ENCODE measurements at places on chromosomes 7 and 10.
A peak's percentile ranks its signal among the peaks of the same experiment; 100 is the strongest.

GRCh38 chr10:3857318-3857717 lies 72.3 kb upstream of the KLF6 start:
- no peak for DNase-seq

DNA sequence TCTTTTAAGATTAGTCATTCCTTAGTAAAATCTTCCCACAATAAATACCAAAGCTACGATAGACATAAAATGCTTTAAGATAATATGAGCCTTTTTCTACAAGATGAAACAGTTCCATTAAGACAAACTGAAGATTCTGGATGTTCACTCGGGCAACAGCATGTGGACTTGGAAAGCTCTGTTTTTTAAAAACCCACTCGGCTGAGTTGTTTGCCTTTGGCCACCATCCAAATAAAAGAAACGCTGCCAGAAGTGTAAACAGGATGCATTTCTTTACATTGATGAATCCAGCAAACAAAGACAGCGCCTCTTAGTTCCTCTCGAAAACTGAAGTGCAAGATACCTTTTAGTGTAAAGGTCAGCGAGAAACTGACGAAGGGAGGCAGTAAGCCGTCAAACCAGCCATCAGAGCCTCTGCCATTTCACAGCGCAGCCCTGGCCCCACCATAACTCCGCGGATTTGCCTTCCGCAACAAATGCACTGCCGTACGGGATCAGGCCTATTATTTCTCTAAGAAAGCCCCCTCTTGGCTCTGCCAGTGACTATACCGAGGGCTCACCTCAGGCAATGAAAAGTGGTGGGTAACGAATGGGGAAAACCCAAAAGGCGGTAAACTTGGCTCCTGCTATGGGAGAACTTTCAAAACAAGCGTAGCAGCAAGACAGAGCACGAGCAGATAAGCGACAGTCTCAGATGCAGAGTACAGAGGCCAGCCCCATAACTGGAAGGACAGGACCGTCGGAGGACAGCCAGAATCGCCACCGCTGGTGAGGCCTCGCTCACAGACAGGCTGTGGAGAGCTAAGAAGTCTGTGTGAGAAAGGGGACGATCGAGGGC lies 41.4 kb downstream of the GNA12 start:
- DNase-seq: no peak

DNA sequence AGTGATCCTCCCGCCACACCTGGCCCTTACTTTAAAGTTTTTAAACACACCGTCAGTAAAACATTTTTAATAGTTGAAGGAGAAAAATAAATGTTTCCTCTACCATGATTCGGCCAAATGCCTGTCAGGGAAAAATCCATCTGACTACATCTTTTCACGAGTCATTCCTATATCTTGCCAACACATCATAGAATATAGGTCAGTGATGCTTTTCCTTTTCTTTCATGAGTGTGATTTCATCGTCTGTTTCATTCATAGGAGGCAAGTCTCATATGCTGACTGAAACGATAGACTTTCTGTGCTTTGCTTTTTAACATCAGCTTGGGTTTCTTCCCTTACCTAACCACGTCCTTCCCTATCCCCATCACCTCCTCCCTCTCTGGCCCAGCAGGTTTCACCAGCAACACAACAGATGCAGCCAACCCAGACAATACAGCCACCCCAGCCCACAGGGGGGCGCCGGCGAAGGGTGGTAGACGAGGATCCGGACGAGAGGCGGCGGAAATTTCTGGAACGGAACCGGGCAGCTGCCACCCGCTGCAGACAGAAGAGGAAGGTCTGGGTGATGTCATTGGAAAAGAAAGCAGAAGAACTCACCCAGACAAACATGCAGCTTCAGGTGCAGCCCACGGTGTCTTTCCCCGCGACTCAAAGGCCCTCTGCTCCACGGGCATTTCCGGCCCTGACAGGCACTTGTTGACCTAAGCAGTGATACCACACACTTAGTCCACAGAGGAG lies 149.2 kb downstream of the TRIL start:
- DNase-seq: no peak

DNA sequence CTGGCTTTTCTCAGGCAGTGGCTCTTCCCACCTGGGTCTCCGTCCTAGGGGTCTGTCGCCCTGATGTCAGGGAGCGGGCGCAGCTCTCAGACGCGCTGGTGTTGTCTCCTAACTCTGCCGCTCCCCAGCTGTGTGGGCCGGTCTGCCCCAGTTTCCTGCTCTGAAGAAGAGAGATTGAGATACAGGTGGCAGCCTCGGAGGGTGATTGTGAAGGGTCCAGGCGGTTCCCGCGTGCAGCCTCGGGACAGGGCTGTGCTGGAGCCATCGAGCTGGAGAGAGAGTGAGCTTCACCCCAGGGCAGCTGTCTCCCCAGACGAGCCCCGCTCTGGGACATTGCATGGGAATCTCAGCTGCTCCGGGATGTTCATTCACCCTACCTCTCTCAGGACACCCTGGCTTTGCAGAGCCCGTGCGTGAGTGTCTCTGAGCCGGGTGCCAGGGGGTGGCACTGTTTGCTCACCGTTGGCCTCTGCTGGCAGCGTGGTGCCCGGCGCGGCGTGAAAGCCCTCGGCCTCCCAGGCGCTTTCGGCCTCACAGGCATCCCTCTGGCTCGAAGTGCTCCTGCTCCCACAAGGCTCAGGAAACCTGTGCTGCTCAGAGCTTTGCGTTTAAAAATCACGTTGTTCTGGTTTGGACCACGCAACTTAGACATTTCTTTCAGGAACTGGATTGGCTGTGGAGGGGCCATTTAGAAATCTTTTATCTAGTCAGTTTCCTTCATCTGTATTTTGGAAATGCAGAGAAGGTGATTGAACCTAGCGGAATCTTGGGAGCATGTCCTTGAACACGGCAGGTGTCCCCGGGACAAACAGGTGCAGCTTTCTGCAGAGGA lies 33.8 kb upstream of the ZFAND2A start:
- peak; percentile 17 for DNase-seq

DNA sequence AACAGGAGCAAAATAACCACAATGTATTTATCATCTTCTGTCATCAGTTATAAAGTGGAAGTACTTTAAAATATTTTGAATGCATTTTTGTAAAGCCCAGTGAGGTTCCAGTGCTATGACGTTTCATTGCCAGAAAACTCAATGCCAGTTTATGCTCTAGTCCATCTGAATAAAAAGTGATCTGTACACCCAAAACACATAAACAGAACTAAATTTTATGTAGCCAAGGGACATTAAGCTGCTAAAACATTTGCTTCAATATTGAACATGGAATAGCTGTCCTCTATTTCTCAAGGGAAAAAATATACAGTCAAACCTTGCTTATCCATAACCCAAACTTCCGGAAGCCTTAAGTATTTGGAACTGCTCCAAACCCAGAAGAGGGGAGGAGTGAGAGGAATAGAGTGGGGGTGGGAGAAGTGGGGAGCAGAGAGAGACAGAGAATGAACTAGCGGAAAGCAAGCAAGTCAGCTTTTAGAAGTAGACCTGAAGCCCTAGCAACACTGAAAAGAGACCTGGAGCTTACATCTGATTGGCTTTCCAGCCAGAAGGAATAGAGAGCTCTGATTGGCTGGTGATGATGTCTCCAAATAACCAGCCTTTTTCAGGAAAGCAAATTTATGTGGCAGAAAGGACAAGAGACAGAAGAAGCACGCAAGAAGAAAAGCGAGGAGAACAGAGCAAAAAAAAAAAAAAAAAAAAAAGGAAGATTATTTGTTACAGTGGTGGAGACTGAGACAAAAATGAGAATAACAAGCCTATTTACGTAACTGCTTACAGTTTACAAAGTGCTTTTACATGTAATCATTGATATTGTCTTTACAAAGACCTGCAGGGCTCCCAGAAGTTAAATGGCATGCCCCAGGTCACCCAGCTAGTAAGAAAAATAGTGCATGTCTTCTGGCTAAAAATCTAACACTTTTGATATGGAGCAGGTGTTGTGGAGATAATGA lies 196.0 kb downstream of the RNLS start:
- no peak for DNase-seq

- DNase-seq: no peak
Measured at GRCh38 chr10:73131301-73131700, 21.0 kb downstream of the NUDT13 start.

- DNase-seq: no peak
Measured at GRCh38 chr7:41916450-41916927, 213.6 kb upstream of the INHBA start.

DNA sequence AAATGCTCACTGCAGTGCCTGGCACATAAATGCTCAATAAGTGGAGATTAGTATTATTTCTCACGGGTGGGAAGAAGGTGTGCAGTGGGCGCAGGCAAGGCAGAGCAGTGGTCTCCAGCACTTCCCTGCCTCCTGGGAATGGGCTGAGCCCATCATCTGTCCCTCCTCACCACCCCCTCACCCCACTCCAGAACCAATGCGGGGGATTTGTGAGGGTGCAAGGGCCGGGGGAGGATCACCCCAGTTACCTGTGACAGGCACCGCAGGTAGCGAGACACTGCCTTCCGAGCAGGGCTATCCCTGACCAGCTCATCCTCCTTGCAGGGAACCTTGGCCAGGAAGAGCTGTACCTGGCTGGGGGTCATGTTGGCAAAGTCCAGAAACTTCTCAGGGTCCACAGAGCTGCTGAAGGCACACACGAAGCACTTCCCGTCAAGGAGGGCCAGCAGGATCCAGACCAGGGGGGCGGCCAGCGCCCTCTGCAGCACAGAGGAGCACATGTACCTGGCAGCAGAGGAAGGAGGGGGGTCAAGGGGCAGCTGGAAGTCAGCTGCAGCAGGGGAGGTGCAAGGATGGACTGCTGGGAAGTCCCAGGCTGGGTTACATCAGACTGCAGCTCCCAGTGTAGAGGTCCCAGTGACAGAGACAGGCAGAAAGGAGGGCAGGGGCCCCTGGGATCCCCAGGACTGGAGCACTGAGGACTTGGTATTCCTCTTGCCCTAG lies 2.8 kb downstream of the CALHM3 start:
- no peak for DNase-seq

GRCh38 chr7:122887848-122888247 lies 1.6 kb upstream of the CADPS2 start:
- no peak for DNase-seq

- DNase-seq: no peak
Measured at GRCh38 chr10:80108576-80109239, 23.8 kb upstream of the PLAC9 start.

DNA sequence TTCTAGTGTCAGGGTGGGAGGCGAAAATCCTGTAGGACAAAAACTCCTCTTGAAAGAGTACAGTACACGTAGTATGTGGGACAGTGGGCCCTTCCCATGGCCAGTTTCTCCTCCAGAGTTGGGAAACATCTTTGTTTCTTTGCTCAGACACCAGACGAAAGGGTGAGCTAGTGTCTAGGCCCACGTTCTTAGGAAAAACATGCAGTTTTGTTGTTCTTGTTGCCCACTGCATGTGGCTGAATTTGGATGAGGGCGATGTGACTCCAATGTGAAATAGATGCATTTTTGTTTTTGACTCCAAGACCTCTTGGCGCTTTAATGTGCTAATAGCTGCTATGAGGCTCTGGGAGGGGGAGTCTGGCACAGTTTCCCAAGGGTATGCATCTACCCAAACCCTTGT lies 100.8 kb downstream of the ATXN7L1 start:
- DNase-seq: no peak

DNA sequence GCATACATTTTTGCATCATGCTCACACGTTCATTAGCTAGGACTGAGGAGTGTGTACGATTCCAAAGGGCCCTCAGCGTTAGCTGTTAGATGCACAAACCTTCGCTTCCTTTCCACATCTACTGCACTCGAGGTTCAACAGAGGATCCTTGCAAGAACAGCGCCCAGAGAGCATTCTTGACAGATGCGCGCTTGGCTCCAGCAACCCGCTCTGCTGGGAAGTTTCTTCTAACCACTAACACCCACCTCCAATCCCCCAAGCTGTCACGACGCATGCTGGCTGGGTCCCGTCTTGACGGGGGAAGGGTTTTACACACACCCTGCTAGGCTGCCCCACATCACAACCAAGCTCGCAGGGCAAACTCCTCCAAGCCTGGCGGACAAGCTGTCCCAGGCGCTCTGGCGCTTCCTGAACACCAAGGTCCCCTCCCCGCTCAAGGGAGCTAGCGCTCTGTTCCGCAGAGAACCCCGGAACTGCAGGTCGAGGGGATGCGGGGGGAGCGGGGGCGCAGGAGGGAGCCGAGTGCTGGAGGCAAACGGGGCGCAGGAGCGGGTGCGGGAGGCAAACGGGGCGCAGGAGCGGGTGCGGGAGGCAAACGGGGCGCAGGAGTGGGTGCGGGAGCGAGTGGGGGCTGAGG lies 653 bp upstream of the ADRB1 start:
- no peak for DNase-seq

GRCh38 chr10:3445648-3446047 lies 273.1 kb upstream of the PITRM1 start:
- DNase-seq: no peak

- no peak for DNase-seq
Measured at GRCh38 chr10:77531441-77532001, 106.1 kb downstream of the KCNMA1 start.

DNA sequence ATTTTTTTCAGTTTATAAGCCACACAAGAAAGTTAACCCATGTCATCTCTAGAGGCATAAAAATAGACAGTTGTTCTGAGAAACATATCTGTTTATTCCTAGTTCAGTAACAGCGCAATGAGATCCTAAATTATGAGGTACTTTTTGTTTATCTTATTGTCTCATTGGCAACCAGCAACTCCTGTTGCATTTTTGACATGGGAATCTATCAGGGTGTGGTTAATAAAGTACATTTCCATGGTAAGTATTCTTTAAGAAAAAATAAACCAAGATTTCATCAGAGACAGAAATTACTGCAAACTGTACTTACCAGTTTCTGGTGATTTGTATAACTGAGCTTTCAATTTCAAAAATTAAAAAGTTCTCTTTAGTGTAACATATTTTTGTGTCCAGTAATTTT lies 9.0 kb downstream of the FAS start:
- no peak for DNase-seq

GRCh38 chr10:90947030-90947960 lies 26.4 kb upstream of the ANKRD1 start:
- DNase-seq: no peak

DNA sequence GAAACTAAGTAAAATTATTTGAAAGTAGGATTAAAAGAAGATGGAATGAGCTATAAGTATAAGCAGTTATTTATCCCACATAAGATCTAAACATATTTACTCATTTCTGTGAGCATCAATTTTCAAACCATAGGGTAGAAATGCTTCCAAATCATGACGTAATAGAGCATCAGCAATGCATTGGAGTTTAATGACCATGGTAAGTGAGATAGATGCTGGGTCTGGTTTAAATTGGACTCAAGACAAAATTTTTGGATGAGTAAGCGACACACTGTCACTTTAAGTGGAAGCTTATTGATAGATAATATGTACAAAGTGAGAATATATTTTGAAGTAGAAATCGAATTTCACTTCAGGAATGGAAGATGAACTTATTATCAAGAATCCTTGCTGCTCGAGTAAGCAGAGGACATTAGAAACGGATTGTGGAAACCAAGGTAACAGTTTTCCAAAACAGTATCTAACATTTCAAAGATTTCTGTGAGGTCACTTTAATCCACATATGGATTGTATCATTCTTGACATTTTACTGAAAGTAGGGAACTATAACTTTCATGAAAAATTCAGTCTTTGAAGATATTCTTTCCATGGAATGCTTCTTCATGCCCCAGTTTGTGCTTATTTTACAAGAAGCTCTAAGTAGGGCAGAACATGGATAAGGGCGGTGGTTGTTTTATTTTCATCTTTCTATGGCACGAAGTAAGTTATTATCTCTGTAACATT lies 85.8 kb downstream of the AGMO start:
- no peak for DNase-seq
